Left forelimb (tissue), 1 donor: ENCODE measurements at places on chromosomes 16 and 17.

GRCh38 chr16:72814226-72814625 is 233.7 kb downstream of the ZFHX3 start:
- no peak for DNase-seq

DNA sequence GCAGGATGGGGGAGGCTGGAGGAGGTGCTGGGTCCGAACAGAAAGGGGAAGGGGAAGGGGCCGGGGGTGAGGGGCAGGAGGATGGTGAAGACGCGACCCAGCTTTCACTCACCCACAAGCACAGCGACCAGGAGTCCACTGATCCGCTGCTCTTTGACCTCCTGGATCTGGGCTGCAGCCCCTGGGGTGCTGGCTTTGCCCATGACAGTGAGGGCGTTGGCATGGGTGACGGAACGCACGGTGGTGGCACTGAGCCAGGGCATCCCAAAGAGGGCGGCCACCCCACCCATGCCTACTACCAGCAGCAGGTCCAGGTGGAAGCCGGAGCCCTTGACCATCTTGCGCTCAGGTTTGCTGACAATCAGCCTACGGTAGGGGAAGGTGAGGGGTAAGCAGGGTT is 14.9 kb downstream of the SLC4A1 start:
- DNase-seq, result no peak

DNA sequence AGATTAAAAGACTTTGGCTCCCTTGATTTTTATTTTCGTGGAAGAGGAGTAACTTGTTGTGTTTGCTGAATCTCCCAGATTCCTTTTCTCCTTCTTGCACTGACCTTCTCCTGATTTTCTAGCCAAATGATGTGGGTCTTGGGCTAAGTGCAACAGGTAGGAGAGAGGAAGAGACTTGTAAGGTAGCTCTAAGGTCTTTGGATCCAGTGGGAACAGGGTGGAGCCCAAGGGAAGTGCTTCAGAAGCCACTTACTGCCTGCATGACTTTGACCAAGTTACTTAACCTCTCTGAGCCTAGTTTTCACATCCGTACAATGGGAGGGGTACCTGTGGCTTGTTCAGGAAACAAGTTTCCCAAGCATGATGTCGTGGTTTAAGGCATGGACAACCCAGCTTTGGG is 111.3 kb upstream of the IRX3 start:
- DNase-seq, result no peak

- DNase-seq, result no peak
Observed at GRCh38 chr16:57390636-57391295, 13.8 kb upstream of the CCL17 start.

- no peak for DNase-seq
Observed at GRCh38 chr17:44992242-44992939, 24.3 kb upstream of the C1QL1 start.

GRCh38 chr17:56934280-56934679 is 20.4 kb upstream of the TRIM25 start:
- DNase-seq, result no peak
